ENCODE measurements at places on chromosomes 12 and 14.

GRCh38 chr14:73239393-73240241, 2.3 kb downstream of the PAPLN start:
- DNase-seq, result no peak

DNA sequence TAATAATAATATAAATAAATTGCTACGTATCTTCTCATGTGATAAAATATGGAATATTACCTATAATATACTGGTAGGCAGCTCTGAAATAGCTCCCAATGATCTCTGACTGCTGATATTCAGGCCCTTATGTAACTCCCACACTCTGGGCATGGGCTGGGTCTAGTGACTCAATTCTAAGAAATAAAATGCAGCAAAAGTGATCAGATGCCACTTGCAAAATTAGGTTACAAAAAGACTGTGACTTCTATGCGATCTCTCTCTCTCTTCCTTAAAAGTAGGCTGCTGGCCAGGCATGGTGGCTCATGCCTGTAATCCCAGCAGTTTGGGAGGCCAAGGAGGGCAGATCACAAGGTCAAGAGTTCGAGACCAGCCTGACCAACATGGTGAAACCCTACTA, 10.3 kb upstream of the CACNB3 start:
- no peak for DNase-seq

- no peak for DNase-seq
Measured at GRCh38 chr14:94448071-94448808, 4.4 kb downstream of the SERPINA11 start.

- no peak for DNase-seq
Measured at GRCh38 chr12:75665216-75665615, 153.8 kb upstream of the KRR1 start.

DNA sequence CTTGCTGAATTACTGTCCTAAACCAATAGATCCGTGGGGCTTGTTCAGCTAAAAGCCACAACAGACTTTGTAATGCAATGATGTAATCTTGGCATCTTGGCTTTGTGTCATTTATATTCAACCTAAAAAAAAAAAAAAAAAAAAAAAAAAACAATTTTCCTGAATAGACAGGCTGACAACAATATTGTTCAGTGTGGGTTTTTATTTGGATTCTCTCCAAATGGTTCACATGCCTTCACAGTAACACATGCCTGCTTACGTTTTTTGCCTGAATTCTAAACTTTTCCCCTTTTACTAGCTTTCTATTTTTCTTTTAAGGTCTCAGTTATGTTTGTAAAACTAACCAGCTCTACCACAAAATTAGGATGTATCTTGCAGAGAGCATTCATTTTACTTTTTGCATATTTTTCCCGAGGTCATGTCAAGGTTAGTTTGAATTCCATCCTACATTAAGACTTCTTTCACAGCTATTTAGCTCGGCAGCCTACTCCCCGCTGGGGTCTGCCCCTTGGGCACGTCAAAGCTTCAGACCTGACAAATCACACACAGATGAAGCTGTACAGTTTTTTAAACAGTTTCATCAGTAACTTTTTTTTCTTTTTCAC, 213.7 kb upstream of the NPAS3 start:
- DNase-seq, result no peak

DNA sequence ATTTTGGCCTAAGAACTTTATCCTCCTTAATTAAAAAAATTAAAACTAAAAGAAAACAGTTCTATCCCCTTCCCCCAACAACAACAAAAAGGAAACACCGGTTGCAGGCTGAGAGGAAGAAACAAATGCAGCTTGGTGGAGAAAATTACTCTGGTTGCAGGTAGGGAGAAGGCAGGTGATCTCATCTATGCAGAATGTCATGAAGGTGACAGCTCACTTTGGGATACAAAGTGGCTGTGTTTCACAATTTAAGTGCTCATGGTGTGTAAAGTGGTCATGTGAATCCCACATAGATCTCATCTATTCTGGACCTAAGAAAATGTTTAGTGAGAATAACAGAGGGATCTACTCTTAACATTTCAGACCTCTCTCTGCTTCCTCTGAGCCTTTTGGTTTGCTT, 219.7 kb upstream of the PKP2 start:
- no peak for DNase-seq

- no peak for DNase-seq
Measured at GRCh38 chr12:124796303-124796960, 67.2 kb downstream of the SCARB1 start.

Measured in stimulated activated CD4-positive, alpha-beta T cell treated with anti-CD3 and anti-CD28 coated beads, Interleukin-12 subunit alpha, Interleukin-12 subunit beta, amount 100 ng/mL, for 4 hours (primary cell).